A549 treated with RU486 at 1 μM for 4 hours (cell line): ENCODE measurements at places on chromosomes 6 and 20. TPM values are rescaled to one million over a fixed set of nuclear protein-coding genes. Genes with fewer than 3 reads are reported as not detected.

The HRH3 gene
- total RNA-seq = not detected in 5 replicates

The BNIP5 gene
- total RNA-seq = not detected in 5 replicates

The DDO gene
- 0.07 to 0.12 TPM (median 0.09 TPM) in 3 of 5 replicates, not detected in the others for total RNA-seq

The CLIC5 gene
- total RNA-seq = not detected in 5 replicates

The BPIFB1 gene
- total RNA-seq = 0.13 to 0.19 TPM in 2 of 5 replicates, not detected in the others

The SAMD10 gene
- total RNA-seq = not detected in 5 replicates

The SMLR1 gene
- total RNA-seq = not detected in 5 replicates

The C6orf163 gene
- 0.22 to 0.36 TPM in 2 of 5 replicates, not detected in the others for total RNA-seq

The RAD21L1 gene
- total RNA-seq = not detected in 5 replicates

The SLC22A2 gene
- 0.10 to 0.23 TPM in 2 of 5 replicates, not detected in the others for total RNA-seq

The POM121L2 gene
- not detected in 5 replicates for total RNA-seq

The GPLD1 gene
- total RNA-seq = 1.1 to 1.3 TPM (median 1.1 TPM) in 5 replicates

The ENPP1 gene
- 0.95 to 1.7 TPM (median 1.6 TPM) in 5 replicates for total RNA-seq

The RAB44 gene
- 0.02 to 0.06 TPM (median 0.04 TPM) in 4 of 5 replicates, not detected in the other for total RNA-seq

The SYNE1 gene
- total RNA-seq = 33.3 to 41.8 TPM (median 34.8 TPM) in 5 replicates

The ARMC12 gene
- total RNA-seq = 0.15 to 0.46 TPM (median 0.27 TPM) in 4 of 5 replicates, not detected in the other

The MLIP gene
- total RNA-seq = not detected in 5 replicates

The BTN1A1 gene
- not detected in 5 replicates for total RNA-seq

The OLIG3 gene
- not detected in 5 replicates for total RNA-seq

The ZNF311 gene
- total RNA-seq = 0.14 to 0.28 TPM (median 0.19 TPM) in 4 of 5 replicates, not detected in the other

The FRMD1 gene
- 0.01 to 0.12 TPM (median 0.06 TPM) in 3 of 5 replicates, not detected in the others for total RNA-seq

The IMPG1 gene
- not detected in 5 replicates for total RNA-seq

The TRIM15 gene
- total RNA-seq = 0.20 TPM in 1 of 5 replicates, not detected in the others

The ARFGEF3 gene
- 0.33 to 0.61 TPM (median 0.56 TPM) in 5 replicates for total RNA-seq

The LRRC1 gene
- 4.7 to 6.4 TPM (median 6.0 TPM) in 5 replicates for total RNA-seq

The PTPRK gene
- total RNA-seq = 13.0 to 17.5 TPM (median 15.1 TPM) in 5 replicates

The THEMIS gene
- total RNA-seq = not detected in 5 replicates

The PAK5 gene
- not detected in 5 replicates for total RNA-seq

The SLC9A8 gene
- 6.8 to 9.5 TPM (median 8.4 TPM) in 5 replicates for total RNA-seq

The PLCB1 gene
- 0.26 to 0.68 TPM (median 0.50 TPM) in 5 replicates for total RNA-seq

The CTAGE9 gene
- total RNA-seq = not detected in 5 replicates

The SIGLEC1 gene
- total RNA-seq = not detected in 5 replicates

The MAS1L gene
- total RNA-seq = not detected in 5 replicates

The PROKR2 gene
- not detected in 5 replicates for total RNA-seq

The CLVS2 gene
- 0.05 to 0.13 TPM (median 0.11 TPM) in 4 of 5 replicates, not detected in the other for total RNA-seq

The EDN3 gene
- total RNA-seq = 0.10 to 0.30 TPM (median 0.17 TPM) in 5 replicates

The ZNF334 gene
- total RNA-seq = not detected in 5 replicates

The VNN1 gene
- 0.06 to 0.13 TPM (median 0.07 TPM) in 5 replicates for total RNA-seq

The KCNQ5 gene
- total RNA-seq = 1.7 to 2.1 TPM (median 1.8 TPM) in 5 replicates

The PCSK2 gene
- total RNA-seq = not detected in 5 replicates

The BIRC7 gene
- 2.3 to 3.7 TPM (median 3.4 TPM) in 5 replicates for total RNA-seq

The SIRPB2 gene
- not detected in 5 replicates for total RNA-seq

The NDUFAF4 gene
- 31.0 to 56.7 TPM (median 49.4 TPM) in 5 replicates for total RNA-seq

The MDFI gene
- 0.55 to 0.85 TPM (median 0.74 TPM) in 5 replicates for total RNA-seq

The UST gene
- total RNA-seq = 2.2 to 3.5 TPM (median 2.5 TPM) in 5 replicates

The KIF6 gene
- total RNA-seq = 0.07 to 0.61 TPM (median 0.31 TPM) in 5 replicates

The ZC3H12D gene
- 0.06 to 0.09 TPM (median 0.06 TPM) in 4 of 5 replicates, not detected in the other for total RNA-seq

The FGD2 gene
- total RNA-seq = not detected in 5 replicates

The GDAP1L1 gene
- total RNA-seq = 0.13 TPM in 1 of 5 replicates, not detected in the others

The SF3B5 gene
- 183 to 249 TPM (median 220 TPM) in 5 replicates for total RNA-seq

The AIF1 gene
- not detected in 5 replicates for total RNA-seq

The SLC22A16 gene
- total RNA-seq = not detected in 5 replicates

The REM1 gene
- 0.11 to 0.20 TPM (median 0.15 TPM) in 3 of 5 replicates, not detected in the others for total RNA-seq

The NELFE gene
- 75.3 to 97.3 TPM (median 88.3 TPM) in 5 replicates for total RNA-seq

The EDN1 gene
- total RNA-seq = 39.5 to 47.2 TPM (median 42.8 TPM) in 5 replicates

The PDYN gene
- total RNA-seq = 0.06 TPM in 1 of 5 replicates, not detected in the others

The OR2J3 gene
- total RNA-seq = not detected in 5 replicates

The RRAGD gene
- 3.3 to 5.2 TPM (median 4.2 TPM) in 5 replicates for total RNA-seq
